IPS DF 6.9 (cell line): ENCODE measurements at places on chromosomes 6 and 20.

GRCh38 chr6:75344455-75344854, 59.9 kb upstream of the TMEM30A start:
- DNase-seq, result no peak

- DNase-seq, result no peak
These were observed 91.3 kb upstream of the HDAC2 start for GRCh38 chr6:114062199-114062598.

DNA sequence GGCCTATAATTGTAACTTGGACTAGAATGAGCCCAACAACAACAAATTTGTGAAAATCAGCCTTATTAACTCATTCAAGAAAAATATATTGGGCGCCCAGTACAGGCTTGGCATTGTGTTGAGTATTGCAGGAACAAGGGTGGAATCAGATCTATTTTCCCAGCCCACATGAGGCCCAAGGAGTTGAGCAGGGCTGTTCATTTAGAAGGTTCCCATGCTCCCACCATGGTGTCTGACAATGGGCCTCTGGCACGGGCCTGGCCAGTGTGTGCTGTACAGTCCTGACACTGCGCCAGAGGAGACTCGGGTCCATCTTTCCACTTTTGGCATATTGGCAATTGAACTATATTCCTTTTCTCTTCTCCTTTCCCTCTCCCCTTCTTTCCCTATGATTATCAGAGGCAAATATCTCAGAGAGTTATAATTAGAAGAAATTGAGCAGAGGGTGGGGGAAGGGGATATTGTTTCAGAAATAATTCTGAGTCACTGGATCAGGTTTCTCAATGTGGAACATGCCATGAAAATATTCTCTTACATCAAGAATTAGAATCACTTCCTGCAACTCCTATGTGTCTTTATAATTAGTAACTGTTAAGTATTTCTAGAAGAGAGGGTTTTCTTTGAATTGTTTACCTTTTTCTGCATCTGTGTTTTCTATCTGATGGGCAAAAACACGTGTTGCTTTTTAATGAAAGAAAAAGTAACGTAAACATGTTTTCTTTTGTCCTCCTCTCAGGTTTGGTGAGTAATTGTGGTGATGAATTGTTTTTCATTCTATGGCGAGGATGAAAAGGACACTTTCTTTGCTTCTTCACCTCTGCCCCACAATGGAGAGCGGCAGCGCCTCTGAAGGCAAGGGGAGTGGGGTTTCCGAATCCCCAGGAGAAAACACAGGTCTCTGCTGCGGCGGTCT, 209.4 kb downstream of the FOXA2 start:
- no peak for DNase-seq

- no peak for DNase-seq
These were observed 4.6 kb upstream of the TNFRSF6B start for GRCh38 chr20:63691711-63692435.

DNA sequence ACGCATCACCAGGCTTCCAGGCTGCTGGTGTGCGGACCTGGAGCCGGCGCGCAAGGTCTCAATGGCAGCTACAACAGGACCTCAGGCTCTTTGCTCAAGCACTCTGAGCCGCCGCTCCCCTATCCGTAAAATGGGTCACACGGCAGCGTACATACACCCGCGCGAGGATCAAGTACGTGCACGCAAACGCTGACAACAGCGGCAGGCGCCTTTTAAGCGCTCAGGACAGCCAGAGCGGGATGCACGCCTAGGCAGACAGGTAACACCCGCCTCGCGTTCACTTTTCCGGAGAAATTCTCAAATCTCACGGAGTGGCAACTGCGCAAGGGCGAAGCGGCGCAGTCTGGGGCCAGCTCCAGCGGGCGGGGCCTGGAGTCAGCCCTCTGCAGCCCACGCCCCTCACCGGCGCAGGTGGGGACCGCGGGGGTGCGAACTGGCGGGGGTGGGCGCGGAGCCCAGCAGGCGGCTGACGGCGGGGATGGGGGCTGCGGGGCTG, 535 bp downstream of the EXOC2 start:
- no peak for DNase-seq

GRCh38 chr6:7587631-7588100, 2.3 kb upstream of the SNRNP48 start:
- DNase-seq, result no peak

GRCh38 chr6:45647341-45648261, 269.9 kb upstream of the SUPT3H start:
- DNase-seq, result no peak

DNA sequence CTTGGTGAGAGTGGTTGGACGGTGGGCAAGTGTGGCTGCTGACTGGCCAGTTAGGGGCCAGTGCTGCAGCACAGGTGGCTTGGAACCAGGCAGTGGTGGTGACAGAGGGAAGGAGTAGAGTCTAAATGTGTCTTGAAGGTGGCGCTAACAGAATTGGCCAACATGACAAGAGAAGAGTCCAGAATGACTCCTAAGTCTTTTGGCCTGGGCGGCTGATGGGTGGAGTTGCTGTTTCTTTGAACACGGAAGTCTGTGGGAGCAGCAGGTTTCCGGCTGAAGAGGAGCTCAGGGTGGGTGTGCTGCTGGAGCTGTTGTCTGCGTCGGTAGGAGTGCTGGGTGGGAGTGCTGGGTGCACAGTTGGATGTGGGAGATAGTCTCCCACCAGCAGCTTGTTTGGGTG, 10.1 kb downstream of the LSM14B start:
- no peak for DNase-seq

DNA sequence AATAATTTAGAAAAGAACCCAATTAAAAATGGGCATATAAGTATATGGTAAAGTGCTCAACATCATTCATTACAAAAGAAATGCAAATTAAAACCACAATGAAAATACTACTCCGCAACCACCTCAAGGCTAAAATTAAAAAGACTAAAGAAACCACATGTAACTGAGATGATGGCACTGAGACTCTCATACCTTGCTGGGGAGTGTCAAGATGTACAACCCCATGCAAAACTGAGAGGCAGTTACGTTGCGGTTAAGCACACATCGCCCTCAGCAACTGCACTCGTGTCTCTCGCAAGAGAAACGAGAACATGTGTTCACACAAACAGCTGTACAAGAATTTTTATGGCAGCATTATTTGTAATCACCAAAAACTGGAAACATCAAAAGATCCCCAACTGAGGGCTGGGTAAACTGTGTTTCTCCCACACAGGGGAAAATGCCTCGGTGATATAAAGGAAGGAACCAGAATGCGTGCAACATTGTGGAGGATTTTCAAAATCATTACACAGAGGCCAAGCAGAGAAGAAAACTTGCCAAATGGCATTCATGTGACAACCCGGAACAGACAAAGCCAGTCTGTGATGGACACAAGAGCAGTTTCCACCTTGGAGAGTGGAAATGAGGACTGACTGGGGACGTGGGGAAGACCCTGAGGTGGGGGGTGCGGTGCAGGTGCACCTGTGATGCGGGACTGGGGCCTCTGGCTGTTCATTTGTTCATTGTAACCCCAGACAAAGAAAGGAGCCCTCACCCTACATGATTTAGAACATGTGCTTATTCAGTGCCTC, 144.9 kb downstream of the WDR27 start:
- DNase-seq, result no peak

- DNase-seq, result no peak
These were observed at the start of gene C2 for GRCh38 chr6:31927242-31927862. C2 (plus strand) TSS chr6:31927717; CDS start chr6:31927753, 36 bp downstream.

GRCh38 chr20:32544893-32545840, 40.0 kb downstream of the NOL4L start:
- no peak for DNase-seq

GRCh38 chr6:131995917-131996316, 44.7 kb upstream of the CCN2 start:
- no peak for DNase-seq

DNA sequence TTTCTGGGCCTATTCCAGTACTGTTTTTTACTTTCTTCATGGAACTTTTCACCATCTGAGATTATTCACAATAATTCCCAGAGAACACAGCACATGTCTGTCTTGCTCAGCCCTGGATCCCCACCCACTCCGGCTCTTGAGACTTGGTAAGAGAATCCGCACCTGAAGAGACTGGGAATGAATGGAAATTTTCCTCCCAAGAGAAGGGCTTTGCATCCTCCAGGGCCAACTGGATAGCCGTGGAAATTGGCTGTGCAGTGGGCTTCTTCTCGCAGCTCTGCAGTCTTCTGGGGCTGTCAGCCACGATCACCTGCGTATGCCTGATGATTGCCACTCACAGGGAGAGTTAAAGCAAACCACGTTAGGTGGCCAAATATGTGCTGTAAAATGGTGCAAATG, 159.1 kb downstream of the THBS2 start:
- DNase-seq, result no peak

DNA sequence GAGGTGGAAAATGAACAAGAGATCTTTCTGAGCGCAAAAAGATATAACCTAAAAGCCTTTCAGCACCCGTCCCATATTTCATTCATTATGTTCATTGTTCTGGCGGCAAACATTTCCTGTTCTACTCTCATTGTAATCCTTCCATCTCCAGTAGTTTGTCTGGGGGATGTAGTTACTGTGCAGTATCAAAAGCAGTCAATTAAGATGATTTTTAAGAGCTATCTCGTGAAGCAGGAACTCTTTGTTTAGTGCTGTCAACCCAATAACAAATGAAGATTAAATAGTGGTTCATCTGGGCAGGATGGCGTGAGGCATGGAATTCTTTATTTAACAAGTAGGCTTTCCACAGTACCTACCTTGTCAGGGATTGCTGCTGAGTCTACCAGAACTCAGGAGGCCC, 876.7 kb downstream of the HACE1 start:
- DNase-seq, result no peak

GRCh38 chr6:119322034-119322433, 27.5 kb downstream of the MAN1A1 start:
- no peak for DNase-seq

GRCh38 chr6:149060300-149060984, 257.1 kb upstream of the TAB2 start:
- no peak for DNase-seq

GRCh38 chr6:18632670-18633410, 245.7 kb downstream of the RNF144B start:
- no peak for DNase-seq

DNA sequence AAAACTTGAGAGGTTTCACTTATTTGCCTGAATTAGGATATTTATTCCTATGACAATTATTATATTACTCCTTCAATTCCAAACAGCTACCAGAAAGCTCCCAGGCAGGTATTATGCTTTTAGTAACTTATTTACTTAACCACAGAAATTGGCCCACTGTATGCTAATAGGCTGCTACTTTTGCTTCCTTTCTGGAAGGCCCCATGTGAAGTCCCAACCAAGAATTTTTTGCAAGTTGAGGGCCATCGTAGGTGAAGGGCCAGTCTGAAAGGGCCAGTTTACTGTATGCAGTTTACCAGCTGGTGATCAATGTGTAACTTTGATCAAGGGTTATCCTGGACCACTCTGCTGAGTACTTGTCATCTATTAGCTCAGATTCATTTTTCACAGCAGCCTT, 45.0 kb downstream of the EDN1 start:
- DNase-seq, result no peak

GRCh38 chr20:44001667-44002596, 87.3 kb downstream of the TOX2 start:
- DNase-seq, result no peak

- DNase-seq, result no peak
These were observed 1.4 kb downstream of the ELOVL5 start for GRCh38 chr6:53347250-53347920.

- no peak for DNase-seq
These were observed 180.0 kb downstream of the KIF16B start for GRCh38 chr20:16393297-16393696.

- no peak for DNase-seq
These were observed 304.3 kb downstream of the COL12A1 start for GRCh38 chr6:74901576-74901975.

DNA sequence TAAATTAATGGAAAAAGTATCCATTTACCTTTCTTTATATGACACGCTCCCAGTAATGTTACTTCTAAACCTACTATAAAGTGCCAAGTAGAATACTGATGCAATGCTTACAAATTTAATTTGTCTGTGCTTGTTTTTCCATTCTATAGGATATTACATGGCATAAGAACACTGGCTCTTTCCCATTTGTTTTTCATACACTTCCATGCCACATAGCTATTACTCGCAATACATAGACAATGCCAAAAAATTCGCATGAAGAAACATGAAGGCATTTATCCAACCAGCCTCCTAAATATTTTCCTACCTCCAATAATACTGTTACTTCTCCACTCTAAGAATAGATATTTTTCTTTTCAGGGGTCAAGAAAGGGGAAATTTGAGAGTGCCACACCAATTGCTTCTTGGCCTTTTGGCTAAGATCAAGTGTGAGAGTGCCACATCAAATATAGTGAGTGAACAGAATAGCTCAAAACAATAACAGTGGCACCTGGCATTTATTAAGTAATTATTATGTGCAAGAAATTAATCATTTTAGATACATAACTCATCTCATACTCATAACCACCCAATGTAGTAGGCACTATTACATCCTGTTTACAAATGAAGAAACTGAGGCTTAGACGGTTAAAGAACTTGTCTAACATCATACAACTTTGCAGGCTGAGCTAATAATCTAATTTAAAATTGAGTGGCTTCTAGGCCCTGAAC, 845 bp upstream of the DST start:
- no peak for DNase-seq
